ENCODE measurements at places on chromosomes 12 and 14.

DNA sequence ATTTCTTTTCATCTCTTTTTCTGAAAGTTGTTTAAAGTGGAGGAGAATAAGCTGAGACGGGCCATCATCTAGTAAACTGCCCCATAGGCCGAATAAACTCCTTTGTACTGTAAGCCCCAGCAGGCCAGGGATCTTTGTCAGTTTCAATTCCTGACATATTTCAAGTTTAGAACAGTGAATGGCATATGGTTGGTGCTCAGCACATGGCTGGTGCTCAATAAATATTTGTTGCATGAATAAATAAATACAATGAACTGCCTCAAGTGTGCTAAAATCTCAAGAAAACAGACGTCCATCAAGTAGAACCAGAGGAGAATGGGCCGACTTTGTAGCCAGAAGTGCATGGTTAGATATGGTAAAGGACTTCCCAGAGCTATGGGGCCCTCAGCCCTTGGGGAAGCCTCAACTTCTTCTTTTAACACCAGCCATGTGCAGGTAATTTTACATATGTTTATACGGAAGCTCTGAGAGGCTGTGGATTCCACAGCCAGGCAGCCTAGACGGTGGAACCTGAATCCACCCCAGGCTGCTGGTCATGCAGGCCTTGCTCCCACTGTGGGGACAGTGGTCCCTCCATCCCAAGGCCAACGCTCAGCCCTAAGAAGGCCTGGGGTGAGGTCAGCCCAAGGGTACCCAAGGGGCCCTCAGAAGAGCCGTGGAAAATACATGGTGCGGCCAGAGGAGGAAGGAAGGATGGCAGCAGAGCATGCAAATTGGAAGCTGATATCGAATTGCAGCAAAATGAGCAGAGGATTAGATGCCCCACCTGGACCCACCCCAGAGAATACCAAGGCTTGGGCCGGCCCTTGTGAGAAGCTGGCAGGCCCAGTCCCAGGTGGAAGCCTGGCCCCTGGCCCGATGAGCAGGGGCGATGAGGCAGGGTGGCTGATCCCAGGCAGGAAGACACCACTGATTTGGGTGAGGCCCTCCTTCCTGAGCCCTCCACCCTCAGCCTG lies 8.7 kb upstream of the AQP2 start:
- DNase-seq = no peak

- no peak for DNase-seq
Measured at GRCh38 chr14:56156096-56156495, 37.9 kb downstream of the PELI2 start.

DNA sequence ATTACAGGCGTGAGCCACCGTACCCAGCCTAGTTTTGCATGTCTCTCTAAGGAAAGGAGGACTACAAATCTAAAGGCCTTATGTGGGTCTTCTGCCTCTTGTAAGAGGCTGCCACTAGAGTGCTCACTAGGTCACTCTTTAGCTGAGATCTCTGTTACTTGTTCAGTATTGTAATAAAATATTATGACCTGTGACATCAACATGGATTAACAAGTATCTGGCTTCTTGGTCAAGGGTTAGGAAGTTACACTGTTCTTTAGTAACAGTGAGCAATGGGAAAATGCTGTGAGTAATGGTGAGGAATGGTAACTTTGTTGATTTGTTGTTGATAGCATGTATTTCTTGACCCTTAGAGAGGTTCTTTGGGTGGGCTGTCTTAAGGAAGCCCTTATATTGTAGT lies 50.5 kb downstream of the ERC1 start:
- no peak for DNase-seq

- no peak for DNase-seq
Measured at GRCh38 chr12:69056743-69057515, 124.0 kb upstream of the CPM start.

- DNase-seq = no peak
Measured at GRCh38 chr12:553216-554000, 93.7 kb downstream of the B4GALNT3 start.

DNA sequence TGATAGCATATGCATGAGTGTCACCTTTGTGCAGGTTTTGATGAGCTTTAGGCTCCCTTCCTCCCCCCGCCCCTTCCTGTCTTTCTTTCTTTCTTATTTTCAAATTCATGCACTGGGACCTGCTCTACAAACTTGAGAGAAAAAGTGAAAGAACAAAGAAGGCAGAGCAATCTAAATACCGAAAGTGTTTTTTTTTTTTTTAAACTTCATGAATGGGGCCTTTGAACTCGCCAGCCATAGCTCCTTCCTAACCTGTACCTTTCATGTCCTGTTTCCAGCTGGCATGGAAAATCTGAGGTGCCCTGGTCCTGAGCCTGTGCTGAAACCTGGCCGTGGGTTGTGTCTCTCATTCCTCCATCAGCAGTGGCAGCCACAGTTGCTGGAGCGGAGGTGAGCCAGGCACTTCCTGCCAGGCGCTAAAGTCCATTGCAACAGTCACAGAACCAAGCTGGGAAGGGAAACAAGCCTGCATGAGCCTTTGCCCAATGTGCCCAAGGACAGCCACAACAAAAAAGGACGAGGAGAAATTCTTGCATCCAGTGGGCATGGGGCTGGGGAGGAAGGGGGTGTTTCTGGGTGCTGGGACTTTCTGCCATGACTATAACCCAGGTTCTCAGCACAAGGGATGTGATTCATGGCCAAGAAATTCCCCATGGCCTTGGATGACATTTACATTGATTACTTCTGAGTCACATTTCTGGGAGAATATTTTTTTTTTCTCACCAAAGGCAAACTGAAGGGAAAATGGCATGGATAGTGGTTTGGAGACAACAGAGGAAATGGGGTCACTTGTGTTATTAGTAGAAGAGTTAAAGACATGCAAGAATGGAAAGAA lies 102.7 kb downstream of the TMEM30B start:
- DNase-seq = peak; percentile 12

GRCh38 chr14:27557445-27557844 lies 959.6 kb upstream of the NOVA1 start:
- no peak for DNase-seq

DNA sequence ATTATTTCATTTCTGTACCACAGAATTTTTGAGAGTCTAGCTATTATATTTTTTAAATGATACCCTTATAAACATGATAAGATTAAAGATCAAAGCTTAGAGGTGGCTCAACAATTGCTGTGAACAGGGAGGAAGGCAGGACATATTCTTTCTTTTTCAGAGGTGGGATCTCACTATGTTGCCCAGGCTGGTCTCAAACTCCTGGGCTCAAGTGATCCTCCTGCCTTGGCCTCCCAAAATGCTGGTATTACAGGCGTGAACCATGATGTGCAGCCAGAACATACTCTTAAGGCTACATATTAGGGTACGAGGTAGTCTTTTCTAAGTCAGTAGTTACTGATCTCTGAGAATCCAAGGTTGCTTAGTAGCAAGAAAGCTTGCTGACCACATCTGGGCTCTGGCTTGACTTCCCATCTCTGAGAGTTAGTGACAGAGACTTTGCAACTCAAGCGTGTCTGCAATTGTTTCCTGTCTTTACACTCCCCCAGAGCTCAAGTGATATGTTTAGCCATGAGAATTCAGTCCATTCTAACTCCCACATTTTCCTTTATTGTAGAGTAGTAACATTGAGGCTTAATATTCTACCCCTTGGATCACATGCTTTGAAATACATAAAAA lies 8.6 kb downstream of the RAB5B start:
- no peak for DNase-seq

GRCh38 chr12:62625228-62625627 lies 158.6 kb downstream of the MON2 start:
- no peak for DNase-seq

DNA sequence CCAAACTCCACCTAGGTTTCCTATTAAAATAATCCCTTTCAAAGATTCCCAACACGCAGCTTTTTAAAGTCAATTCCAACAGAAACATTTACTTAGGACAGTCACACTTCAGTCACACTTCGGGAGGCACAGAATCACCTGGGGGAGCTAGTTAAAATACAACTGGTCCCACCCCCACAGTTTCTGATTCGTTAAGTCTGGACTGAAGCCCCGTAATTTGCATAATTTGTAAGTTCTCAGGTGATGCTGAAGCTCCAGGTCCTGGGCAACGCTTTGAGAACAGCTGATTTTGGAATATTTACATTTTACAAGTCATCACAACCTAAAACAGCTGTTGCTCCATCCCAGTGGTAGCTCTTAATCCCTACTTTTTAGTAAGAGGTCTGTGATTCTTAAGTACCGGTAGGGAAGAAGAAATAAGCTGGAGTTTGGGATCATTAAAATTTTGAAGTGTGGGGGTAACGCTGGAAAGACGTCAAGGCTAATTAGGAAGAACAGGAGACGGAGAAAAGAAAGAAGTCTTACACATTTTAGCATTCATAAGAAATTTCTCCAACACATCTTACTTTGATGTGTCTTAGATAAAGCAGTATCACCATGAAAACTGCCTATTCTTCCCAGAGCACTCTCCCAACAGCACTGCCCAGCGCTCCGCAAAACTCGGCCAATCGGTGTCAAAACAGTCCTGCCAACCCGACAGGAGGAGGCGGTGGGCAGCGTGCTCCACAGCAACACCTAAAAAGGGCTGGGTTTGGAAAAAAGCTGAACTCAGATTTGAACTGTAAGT lies 1.1 kb downstream of the IPO8 start:
- no peak for DNase-seq

- DNase-seq = no peak
Measured at GRCh38 chr12:11651381-11651780, 1.9 kb downstream of the ETV6 start.

GRCh38 chr12:79454338-79454843 lies 236.4 kb downstream of the PAWR start:
- no peak for DNase-seq

- no peak for DNase-seq
Measured at GRCh38 chr12:68932128-68932960, 627 bp downstream of the CPM start.

DNA sequence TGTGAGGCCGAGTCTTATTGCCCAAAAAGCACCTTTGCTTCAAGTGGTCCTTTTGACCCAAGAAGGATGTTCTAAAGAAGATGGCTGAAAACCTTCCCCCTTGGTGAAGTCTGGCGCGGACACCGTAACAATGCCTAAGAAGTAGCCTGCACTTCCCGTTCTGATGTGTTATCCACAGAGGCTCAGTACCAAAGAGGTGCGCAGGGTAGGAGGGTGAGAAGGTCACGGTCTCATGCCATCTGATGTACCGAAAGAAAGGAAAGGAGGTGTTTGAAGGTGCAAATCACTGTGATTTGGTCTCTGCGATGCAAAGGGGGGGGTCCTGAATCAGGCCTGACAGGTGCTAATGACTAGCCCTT lies 9.9 kb downstream of the PEBP1 start:
- no peak for DNase-seq

GRCh38 chr14:75428230-75429104 lies 645 bp downstream of the JDP2 start:
- DNase-seq = no peak

- DNase-seq = no peak
Measured at GRCh38 chr12:123839826-123840225, 77.7 kb downstream of the DNAH10 start.

DNA sequence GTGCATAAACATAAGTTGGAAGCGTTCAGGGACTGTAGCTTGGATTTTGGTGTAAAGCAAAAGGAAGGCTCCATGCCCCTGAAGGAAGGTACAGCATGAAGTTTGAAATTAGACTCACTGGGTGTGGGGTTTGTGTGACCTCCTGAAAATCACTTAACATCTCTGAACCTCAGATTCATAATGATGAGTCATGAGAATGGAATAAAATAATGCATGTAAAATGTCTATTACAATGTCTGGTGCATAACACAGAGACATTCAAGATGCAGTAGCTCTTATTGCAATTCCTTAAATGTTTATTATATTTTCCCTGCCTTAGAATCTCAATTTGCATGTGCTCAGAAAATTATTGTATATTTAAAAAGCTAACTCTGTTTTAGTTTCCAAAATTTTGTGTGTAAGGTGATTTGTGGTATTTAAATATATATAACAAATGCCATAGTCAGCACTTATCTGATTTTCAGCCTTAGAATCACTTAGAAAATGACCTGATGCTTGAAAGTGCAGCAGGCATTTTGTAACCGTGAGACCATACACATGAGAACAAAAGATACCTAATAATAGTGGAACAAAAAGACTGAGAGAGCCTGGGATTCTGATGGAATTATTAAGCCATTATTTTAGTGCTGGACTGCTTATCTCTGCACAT lies 66.3 kb downstream of the E2F7 start:
- no peak for DNase-seq

DNA sequence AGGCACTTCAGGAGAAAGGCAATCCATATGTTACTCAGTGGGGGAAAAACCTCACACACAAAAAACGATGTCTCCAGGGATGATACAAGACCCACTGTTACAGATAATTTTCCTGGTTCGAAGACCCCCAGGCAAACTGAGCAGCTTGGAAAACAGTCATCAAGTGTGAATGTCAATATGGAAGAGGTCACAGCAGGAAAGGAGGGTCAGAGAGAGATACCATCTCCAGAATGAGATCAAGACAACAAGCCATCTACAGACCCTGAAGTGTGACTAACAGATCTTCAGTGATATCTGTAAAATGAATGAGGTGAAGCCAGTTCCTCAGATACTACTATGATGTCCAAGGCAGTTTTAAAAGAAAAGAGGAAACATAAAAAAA lies 28.6 kb downstream of the GNS start:
- no peak for DNase-seq

DNA sequence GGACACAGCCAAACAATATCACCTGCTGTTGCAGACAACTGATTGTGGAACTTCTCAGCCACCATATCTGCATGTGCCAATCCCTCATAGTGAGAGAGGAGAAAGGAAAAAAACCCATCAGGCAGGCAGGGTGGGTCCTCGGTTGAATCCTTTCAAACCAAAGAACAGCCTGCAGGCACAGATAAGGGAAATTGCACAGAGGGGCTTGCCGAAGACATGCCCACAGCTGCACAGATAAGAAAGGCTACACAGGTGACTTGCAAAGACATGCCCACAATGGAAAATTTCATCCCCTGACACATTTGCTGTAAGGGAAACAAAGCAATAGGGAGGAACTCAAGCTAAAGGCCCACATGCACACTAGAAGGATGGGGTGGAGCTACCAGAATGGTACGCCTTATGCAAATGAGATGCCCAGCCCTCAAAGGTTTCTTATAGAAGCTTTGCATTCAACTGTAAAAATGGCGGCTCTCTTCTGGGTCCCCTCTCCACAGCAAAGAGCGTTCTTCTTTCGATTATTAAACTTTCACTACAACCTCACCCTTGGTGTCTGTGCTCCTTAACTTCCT lies 170.0 kb upstream of the TMPO start:
- DNase-seq = no peak

GRCh38 chr14:34554540-34555250 lies 15.2 kb upstream of the EAPP start:
- DNase-seq = no peak
